ENCODE measurements at places on chromosomes 16 and 17.

DNA sequence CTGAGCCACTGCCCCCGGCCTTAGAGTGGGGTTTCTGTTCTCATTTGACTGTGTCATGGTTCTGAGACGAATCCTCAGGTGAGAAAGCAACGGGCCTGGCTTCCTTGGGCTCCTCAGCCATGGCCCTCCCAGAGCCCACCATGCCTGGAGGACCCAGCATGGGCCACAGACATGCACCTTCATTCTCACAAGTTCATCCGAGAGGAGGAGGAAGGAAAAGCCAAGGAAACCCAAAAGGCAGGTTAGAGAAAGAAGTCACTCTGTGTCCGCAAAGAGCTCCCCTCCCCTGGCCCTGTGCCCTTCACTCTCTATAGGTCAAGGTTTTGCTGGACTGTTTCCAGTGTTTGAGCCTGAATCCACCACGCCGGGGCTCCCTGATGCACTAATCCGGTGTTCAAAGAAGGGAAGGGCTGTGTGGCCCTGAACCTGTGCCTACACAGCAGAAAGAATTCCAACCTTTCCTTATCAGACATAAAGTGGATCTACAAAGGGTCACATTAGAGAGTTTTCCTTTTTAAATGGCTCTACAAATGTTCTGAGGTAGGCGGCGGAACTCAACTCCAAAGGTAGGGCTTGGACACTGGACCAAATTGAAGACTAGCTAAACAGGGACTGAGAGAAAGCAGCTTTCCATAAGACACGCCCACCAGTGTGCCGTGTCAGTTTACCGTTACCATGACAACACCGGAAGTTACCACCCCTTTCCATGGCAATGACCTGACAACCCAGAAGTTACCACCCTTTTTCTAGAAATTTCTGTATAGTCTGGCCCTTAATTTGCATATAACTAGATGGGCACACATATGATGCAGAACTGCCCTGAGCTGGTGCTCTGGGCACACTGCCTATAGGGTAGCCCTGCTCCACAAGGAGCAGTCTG, 15.9 kb upstream of the PECAM1 start:
- peak; percentile 71 for DNase-seq

DNA sequence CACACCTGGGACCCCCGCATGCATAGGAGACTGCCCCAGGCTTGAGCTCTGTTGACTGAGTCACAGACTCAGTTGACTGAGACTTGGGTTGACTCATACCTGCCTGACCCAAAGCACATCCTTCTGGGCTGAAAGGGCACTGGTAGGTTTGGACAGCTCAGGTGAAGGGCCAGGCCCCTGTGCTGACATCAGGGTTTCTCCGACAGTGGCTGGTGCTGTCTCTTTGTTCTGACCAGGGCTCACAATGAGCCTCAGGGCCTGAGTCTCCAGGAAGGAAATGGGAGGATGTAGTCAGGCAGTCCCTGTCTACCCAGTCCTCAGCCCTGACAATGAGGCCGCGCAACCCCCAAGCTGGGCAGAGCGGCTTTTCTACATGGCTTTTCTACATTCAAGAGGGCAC, 6.5 kb downstream of the SPNS2 start:
- DNase-seq, result no peak

GRCh38 chr17:40568074-40568836, 3.0 kb upstream of the CCR7 start:
- peak; percentile 67 for DNase-seq

DNA sequence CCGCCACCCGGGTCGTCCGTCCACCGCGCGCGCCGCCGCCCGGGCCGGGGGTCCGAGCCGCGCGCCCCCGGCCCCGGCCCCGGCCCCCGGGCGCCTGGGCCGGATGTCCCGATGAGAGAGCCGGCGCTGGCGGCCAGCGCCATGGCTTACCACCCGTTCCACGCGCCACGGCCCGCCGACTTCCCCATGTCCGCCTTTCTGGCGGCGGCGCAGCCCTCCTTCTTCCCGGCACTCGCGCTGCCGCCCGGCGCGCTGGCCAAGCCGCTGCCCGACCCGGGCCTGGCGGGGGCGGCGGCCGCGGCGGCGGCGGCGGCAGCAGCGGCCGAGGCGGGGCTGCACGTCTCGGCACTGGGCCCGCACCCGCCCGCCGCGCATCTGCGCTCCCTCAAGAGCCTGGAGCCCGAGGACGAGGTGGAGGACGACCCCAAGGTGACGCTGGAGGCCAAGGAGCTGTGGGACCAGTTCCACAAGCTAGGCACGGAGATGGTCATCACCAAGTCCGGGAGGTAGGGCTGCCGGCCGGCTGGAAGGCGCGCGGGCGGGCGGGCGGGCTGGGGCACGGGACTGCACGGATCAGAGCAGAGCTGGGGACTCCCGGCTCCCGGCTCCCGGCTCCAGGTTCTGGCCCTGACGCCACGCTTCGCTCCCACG, 548 bp downstream of the TBX2 start:
- DNase-seq, result no peak

- no peak for DNase-seq
Observed at GRCh38 chr17:50101346-50102163, 6.4 kb downstream of the PDK2 start.

GRCh38 chr17:27519550-27519949, 63.3 kb downstream of the KSR1 start:
- no peak for DNase-seq

GRCh38 chr17:29143894-29144293, 36.3 kb downstream of the MYO18A start:
- no peak for DNase-seq

DNA sequence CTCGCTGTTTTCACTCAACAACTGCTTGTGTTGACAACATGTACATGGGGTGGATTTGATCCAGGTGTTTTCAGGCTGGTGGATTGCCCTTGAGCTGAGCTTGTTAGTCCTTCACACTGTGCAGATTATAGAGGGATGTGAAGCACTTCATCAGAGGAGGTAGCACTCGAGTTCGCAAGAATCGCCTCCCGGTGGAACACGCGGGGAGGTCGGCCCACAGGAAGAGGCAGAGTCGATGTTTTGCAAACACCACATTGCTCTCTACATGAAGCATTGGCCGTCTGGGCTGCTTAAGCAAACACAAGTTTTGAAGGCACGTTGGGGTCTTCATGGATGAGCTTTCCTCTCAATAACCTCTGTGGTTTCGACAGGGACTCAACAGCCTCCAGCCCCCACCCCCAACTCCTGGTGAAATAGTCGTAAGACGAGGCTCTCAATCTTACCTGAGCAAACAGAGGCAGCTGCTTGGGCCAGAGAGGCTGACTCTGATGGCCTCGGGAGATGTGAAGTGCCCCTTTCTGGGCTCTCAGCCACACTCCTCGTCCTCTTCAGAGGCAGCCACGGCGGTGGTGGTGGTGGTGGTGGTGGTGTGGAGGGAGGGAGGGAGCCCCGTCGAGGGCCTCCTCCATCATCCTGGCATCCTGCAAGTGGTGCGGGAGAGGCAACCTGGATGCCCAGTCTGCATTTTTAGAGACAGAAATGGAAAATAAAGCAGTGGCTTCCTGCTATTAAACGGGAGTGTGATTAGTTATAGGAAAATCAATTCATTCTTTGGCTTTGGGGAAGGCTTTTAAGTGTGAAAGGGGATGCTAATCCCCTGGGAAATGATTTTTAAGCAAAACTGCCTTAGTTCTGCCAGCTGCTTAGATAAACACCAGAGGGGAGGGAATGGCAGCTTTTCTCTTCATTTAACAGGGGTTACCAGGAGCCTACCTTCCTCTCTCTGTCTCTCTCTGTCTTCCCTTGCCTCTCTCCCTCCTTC, 552.5 kb upstream of the EEF2KMT start:
- DNase-seq, result no peak

- no peak for DNase-seq
Observed at GRCh38 chr17:40015998-40016985, 1.1 kb downstream of the CSF3 start.

DNA sequence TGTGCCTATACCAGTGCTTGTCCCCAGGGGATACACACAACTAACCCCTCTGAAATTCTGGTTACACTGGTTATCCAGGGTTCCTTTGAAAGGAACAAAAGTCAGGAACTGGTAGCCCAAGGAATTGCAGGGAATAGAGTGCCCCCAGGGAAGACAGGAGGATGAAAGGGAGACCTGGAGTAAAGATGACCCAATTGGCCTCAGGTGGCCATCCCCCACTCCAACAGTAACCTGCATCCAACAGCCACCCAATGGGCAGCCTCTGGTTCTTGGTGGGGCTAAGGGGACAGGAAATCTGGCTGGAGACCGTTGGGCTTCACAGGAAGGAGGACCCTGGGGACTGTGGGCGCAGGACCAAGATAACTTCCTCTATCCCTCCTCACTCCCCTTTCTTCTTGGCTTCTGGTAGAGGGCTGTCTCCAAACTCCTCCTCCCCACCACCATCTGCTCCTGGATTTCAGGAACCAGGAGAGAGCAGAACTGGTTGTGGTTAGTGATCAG, 826 bp upstream of the MPO start:
- DNase-seq, result peak; percentile 53

- peak; percentile 96 for DNase-seq
Observed at GRCh38 chr16:30956601-30957455, 726 bp upstream of the SETD1A start.

All from mesenteric fat pad (tissue), 1 donor.